Psoas muscle (tissue), 8 donors: ENCODE measurements at places on chromosomes 5 and 9.

- no peak for DNase-seq
Measured at GRCh38 chr9:121871431-121872025, 220.1 kb downstream of the DAB2IP start.

DNA sequence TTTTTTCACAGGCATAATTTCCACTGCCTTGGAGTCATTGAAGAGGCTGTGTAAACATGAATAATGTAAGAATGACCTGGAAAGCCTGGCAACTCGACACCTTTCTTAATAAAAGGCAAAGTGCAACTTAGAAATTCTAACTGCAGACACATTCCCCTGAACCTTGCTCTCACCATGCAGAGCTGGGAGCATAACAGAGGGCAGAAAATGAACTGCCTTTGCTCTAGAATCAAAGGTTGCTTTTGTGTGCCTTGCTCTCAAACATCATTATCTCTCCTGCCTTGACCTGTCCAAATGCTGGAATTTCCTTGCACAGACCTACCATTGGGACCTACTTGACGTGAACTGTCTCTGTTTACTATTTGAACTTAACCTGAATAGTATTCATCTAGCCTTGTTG, 462.0 kb upstream of the ZNF462 start:
- no peak for DNase-seq

GRCh38 chr5:54821445-54822323, 163.7 kb downstream of the ESM1 start:
- no peak for DNase-seq

DNA sequence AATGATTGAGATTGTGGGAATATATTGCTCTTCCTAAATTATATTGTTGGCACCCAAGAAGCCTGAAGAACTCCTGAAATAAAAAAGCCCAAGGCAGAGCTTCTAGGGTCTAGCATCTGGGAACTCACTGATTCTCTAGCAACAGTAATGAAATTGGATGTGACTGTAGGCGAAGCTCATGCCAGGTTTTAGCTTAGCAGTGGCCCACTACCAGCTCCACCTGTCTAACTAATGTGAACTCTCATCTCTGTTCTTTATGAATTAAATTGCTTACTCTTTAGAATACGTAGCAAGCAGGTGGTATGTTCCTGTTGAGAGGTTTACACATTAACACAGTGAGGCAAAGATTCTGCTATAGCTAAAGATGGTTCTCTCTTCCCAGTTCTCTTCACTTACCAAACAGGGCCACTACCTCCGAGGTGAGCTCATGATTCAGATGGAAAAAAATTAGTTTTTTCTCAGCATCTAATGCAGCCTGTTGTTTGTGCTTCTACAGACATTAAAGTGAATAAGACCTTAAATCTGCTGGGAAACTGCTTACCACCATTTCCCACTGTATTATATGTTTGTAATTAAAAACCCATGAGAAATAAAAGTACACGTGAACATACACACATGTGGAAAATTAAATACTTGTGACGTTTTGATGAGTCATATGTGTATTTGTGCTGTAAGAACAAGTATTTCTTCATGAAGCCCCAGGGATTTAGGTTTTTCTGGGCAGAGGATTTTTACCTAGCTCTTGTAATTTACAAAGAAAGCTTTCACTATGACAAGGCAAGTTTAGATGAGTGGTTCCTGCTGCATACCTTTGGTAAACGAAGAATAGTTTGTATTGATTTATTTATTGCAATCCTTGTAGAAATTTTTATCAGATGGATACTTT, 360.1 kb downstream of the KDM4C start:
- DNase-seq = no peak

- peak; percentile 51 for DNase-seq
Measured at GRCh38 chr5:1016036-1016435, 7.4 kb downstream of the NKD2 start.

DNA sequence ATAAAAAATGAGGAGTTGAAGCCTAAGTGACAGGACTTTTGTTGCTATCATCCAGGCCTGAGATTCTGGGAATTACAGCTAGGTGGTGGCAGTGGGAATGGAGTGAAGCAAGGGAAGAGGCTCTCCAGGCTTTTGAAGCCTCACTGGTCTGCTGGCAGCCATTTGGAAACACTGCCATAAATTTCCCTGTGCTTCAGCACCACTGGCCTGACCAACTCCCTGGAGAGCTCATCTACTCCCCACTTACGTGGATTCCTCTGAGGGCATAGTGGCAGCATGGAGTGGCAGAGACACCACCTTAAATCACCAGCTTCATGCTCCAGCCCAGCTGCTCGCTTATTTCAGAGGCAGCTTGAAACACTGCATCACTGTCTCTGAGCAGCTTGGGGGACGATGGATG, 518.2 kb downstream of the TLR4 start:
- no peak for DNase-seq

DNA sequence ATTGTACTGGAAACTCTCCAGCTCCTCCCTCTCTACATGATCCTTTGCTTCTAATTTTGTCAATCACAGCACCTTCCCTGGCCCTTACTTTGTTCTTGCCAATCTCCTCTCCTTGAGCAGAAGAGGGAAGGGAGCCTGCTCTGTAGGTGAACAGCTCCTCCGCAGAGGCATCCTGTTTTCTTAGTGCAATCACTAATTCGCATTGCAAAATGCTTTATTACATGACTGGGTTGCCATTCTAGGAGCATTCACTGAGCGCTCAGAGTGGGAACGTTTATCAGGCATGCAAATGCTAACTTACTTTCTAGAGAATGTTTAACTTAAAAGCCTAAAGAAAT, 416 bp upstream of the SNX18 start:
- DNase-seq = no peak

- DNase-seq = no peak
Measured at GRCh38 chr5:174555726-174556125, 168.7 kb upstream of the MSX2 start.

DNA sequence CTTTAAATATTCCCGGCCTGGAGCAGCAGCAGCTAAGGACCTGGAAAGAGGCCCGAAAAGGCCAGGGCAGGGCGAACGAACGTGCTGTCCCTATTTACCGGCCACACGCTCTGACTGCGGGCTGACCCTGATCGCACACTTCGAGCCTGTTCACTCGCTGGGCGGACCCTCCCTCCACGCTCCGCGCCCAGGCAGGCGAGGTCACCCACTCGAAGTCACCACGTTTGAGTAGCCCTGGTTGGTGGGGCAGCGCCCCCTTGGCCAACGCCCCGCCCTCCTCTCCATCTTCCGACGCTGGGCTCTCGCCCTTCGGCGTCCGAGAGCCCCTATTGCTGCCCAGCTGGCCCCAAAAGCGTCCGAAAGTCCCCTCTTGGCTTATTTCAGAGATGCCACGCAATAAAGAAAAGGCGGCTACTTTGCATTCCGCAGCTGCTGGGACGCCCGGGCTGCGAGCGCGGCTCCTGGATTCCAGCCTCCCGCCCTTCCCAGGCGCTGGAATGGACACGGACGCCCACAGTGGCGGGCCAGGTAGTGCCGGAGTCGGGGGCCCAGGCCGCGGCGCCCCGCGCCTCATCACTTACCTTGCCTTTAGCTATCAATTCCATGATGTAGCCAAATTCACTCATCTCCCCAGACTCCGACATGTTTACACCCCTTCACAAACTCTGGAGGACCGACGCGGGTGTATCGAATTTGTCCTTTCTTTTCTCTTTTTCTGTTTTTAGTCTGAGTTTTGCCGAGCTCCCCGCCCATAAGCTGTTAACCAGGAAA, 9.9 kb upstream of the TRIM36 start:
- DNase-seq = no peak

DNA sequence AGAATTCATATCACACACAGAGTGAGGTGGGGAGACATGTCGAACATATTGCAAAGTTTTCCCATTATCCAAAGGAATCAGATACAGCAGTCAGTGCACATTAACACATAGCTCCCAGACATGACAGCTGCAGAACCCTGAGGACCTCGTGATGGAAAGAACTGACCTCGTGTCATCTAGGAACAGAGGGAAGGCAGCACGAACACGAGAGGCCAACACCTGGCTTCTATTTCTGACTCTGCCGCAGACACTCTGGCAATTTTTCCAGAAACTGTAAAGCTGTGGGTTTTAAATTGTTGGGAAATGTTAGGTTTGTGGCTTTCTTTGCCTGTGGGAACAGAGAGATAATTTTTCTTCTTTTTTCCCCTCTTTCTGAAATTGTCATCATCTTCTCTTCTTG, 315.0 kb upstream of the PIK3R1 start:
- DNase-seq = no peak

GRCh38 chr5:28374492-28374967, 1336.1 kb upstream of the CDH9 start:
- no peak for DNase-seq

- DNase-seq = peak; percentile 48
Measured at GRCh38 chr5:139561655-139562451, 714 bp downstream of the UBE2D2 start.

DNA sequence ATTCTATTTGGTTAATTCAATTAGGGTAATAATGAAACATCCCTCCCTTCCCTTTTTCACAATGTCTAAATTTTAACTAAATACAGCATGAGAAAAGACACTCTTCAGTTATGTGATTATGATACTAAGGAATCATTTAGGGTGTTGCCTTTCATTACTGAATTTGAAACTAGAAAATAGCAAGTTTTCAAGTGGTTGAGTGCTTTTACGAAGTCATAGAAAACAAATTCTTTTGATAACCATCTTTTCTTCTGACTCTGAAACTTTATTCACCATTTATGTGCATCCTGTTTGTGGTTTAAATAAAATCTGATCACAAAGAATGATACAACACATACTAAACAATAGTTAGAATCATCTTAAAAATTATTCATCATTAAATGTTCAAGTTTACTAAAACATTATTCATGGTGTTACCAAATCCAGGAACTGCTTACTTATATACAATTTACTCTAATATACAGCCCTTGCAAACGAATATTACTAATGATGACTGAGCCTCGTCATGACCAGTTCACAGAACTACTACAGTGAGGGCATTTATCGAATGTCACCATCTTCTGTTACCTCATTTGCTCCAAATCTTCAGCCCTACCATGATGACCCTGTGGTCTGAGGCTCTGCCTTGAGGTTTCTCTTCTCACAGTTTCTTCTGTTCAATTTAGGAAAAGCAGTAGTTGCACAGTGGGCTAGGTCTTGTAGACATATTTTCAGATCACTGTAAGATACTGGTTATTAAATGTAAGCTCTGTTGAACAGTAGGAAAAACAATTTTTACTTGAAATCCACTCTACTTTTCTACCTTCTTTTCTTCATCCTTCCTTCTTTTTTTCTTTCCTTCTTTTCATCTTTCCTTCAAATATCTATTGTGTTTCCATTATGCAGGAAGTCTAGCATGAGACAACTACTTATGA, 18.3 kb upstream of the IL9 start:
- DNase-seq = no peak

- no peak for DNase-seq
Measured at GRCh38 chr9:120490888-120491595, 88.9 kb downstream of the CDK5RAP2 start.

DNA sequence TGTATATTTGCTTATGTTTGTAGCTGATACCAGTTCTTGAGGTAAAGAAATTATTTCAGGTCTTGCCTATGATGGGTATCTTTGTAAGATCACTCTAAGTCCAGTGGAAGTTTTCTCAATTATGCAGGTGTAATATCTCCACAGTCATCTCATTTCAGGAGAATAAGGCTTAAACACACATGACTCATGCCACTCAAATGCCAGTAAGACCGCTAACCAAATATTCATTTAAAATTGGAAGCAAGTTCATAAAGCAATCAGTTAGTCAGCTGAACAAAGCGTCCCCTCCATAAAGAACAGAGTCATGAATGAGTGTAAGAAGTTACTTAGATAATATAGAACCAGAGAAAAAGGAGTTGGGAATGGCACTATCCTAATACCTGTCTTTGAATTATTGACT, 248.7 kb downstream of the LURAP1L start:
- no peak for DNase-seq

- DNase-seq = no peak
Measured at GRCh38 chr5:171697221-171698102, 88.2 kb upstream of the SMIM23 start.

DNA sequence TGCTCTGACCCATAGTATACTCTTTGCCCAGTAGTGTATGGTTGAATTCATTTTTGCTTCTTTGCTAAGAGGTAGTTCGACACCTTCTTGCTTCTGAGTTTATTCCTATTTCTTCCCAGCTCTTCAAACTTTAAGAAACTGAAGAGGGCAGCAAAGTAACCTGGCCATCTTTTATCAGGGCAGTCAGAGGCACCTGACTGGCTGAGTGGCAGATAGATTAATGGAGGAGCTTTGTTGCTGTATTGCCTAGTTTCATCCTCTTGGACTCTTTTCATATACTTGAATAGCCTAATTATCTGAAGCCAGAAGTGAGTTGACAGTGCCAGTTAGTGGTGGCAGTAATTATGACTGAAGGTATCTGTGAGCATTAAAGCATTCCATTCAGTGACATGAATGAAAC, 82.5 kb downstream of the UHRF2 start:
- no peak for DNase-seq

DNA sequence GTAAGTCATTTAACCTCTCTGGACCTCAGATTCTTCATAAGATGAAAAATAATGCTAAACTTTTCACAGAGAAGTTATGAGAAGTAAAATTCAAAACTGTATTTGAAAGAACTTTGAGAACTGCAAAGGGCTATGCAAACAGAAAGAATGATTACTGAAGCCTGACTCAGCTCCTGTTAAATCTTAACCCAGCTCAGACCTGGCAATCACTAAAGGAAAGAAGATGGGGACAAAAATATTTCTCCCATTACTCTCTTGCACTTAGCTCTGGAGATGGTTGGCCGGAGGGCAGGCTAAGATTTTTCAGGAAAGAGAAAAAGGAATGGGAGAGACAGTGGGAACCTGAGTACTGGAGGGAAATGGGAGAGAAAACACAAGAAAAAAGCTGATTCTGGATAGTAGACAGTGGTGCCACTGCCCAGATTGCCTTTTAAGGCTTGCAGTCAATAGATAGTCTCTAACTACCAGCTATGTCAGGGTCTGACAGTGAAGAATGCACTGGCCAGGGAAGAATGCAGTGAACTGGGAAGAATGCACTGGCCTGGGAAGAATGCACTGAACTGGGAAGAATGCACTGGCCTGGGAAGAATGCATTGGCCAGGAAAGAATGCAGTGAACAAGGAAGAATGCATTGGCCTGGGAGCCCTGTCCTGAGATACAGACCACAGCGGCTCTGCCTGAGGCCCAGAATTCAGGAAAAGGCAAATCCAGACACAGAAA, 25.2 kb upstream of the CEMIP2 start:
- DNase-seq = no peak

DNA sequence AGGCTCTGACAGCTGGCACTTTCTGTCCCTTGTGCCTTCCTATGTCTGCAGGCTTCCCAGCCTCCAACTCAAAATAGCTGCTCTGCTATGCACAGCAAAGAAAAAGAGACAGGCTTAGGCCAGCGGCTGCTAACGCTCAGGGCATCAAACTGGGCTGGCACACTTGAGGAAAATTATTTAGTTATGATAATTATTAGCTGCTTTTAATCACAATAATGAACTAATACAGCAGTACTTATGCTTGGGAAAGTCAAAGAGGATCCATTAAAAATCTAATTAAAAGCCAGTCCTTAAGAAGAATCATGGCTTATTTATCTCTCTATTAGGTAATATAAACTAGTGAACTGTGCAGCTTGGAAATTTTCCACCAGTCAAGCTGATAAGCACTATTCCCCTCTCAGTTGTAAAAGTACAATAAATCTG, 233.2 kb downstream of the SLIT3 start:
- DNase-seq = no peak
